ENCODE measurements at places on chromosomes 11 and 22. TPM values are rescaled to one million over a fixed set of nuclear protein-coding genes. Genes with fewer than 3 reads are reported as not detected.

THY1 gene
- total RNA-seq, result 0.65 TPM

RNF169 gene
- 37.1 TPM for total RNA-seq

MPZL2 gene
- total RNA-seq, result 25.8 TPM

C11orf97 gene
- total RNA-seq, result not detected

OR51B5 gene
- not detected for total RNA-seq

TMEM191B gene
- total RNA-seq, result 0.19 TPM

CRYBB3 gene
- total RNA-seq, result not detected

APOA1 gene
- not detected for total RNA-seq

IFTAP gene
- total RNA-seq, result 34.3 TPM

TM7SF2 gene
- total RNA-seq, result 20.6 TPM

CD3G gene
- not detected for total RNA-seq

OR4A16 gene
- not detected for total RNA-seq

MFRP gene
- total RNA-seq, result under 0.01 TPM

OR5A1 gene
- not detected for total RNA-seq
